T-cell (primary cell): ENCODE measurements at places on chromosomes 6 and 20.
A peak's percentile ranks its signal among the peaks of the same experiment; 100 is the strongest.

DNA sequence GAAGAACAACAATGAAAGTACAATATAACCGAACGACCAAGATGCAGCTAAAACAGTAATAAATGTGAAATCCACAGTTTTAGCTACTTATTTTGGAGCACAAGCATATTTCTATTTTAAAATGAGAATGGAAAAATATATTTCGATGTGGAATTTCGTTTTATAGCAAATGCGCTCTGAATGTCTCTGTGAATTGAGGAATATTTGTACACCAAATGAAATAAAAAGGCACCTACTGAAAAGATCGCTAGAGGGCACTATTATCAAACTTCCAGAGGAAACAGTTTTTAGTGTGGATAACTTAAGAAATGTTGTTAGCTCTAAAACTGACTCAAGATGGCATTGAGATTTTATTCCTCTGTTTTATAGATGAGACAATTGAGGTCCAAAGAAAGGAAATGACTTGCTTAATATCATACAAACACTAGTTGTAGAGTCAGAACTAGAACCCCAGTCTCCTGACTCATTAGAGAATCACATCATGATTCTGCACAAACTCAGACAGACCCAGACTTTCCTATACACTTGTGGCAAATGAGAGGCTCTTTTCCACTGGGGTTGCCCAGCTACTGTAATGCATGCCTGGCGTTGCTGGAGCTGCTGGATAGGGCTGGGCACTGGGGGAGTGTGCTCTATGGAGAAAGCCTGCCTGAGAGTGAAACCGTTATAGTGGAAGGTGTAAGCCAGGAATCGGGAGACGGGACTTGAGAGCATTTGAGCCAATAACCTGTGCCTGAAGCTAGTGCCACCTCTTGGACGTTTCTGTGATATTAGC is 51.9 kb downstream of the GCLC start:
- DNase-seq, result no peak
- no peaks in the 10 kb centered on the region for H3K36me3 ChIP-seq
- no peak overlapping the region for H3K4me3 ChIP-seq
- H3K27ac ChIP-seq, result no peak overlapping the region
- H3K4me1 ChIP-seq, result peaks cover 2% of the 10 kb centered on the region

DNA sequence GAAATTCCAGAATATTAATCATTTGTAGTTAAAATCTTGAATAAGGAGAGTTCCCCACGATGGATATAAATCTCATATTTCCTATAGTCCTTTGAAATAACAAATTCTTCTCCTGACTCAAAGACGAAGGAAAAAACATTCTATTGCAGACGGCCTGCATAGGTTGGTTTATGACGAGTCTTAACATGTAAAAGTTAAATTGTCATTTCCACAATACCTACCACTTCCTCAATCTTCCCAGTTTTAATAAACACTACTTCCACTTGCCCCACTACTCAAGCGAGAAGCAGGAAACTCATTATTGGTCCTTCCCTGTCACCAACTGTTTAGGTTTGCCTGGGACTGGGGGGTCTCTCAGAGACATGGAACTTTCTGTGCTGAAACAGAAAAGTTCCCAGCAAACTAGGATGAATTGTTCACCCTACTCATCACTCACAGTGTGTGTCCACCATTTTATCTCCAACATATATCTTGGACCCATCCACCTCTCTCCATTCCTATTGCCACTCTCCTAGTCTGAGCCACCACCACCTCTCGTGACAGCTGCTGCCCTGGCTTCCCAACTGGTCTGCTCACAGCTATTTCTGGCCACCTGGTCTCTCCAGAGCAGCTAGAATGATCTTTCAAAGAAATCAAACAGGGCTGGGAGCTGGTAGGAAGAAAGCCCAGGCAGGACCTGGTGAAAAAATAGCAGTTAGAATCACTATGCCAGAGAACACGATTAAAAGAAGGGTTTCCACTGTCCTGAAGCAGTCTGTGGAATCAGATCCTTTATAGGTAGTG is 15.1 kb upstream of the ZSCAN9 start:
- peaks cover 2% of the 10 kb centered on the region for H3K4me1 ChIP-seq
- H3K4me3 ChIP-seq, result no peak overlapping the region
- H3K27me3 ChIP-seq, result peaks cover 48% of the 10 kb centered on the region
- H3K36me3 ChIP-seq, result no peaks in the 10 kb centered on the region
- no peak for DNase-seq
- H3K27ac ChIP-seq, result no peak overlapping the region

- H3K27ac ChIP-seq, result no peak overlapping the region
- no peak for DNase-seq
- no peak overlapping the region for H3K4me3 ChIP-seq
- H3K27me3 ChIP-seq, result no peaks in the 10 kb centered on the region
Observed at GRCh38 chr20:33575282-33575681, 85.4 kb downstream of the CBFA2T2 start.

- no peaks in the 10 kb centered on the region for H3K27me3 ChIP-seq
- peak overlapping the region; percentile 64 for H3K27ac ChIP-seq
- no peaks in the 10 kb centered on the region for H3K36me3 ChIP-seq
- peak overlapping the region; percentile 69 for H3K4me3 ChIP-seq
- H3K4me1 ChIP-seq, result peaks cover 5% of the 10 kb centered on the region
- peak; percentile 65 for DNase-seq
Observed at GRCh38 chr6:158231551-158232315, 63.6 kb downstream of the GTF2H5 start.

GRCh38 chr6:5865506-5866031 is 141.2 kb downstream of the NRN1 start:
- H3K4me1 ChIP-seq, result peaks cover 33% of the 10 kb centered on the region
- H3K27me3 ChIP-seq, result no peaks in the 10 kb centered on the region
- DNase-seq, result no peak
- no peaks in the 10 kb centered on the region for H3K36me3 ChIP-seq
- no peak overlapping the region for H3K4me3 ChIP-seq
- peak overlapping the region; percentile 91 for H3K27ac ChIP-seq

- no peak overlapping the region for H3K27ac ChIP-seq
- H3K27me3 ChIP-seq, result no peaks in the 10 kb centered on the region
- no peak for DNase-seq
- H3K4me1 ChIP-seq, result no peaks in the 10 kb centered on the region
- H3K36me3 ChIP-seq, result no peaks in the 10 kb centered on the region
Observed at GRCh38 chr6:120584111-120584760, 750.0 kb downstream of the TBC1D32 start.

DNA sequence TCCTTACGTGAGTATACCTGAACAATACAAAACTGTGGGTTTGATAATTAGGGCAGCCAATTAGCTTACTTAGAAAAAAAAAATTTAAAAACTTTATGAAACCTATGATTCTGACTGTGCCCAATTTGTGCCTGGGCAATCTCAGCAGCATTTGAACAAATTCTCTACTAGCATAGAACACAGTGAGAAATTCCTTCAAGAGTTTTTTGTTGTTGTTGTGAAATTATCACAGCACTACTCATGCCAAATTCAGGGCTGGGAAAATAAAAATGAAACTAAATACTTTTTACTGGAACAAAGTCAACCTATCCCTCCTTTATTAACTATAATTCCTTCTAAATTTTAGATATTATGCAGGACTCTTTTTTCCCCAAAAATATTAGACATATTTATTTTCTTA is 42.9 kb downstream of the POU3F2 start:
- no peak overlapping the region for H3K27ac ChIP-seq
- no peak overlapping the region for H3K4me3 ChIP-seq
- DNase-seq, result no peak
- H3K36me3 ChIP-seq, result peaks cover 15% of the 10 kb centered on the region
- H3K27me3 ChIP-seq, result no peaks in the 10 kb centered on the region

- DNase-seq, result no peak
- H3K36me3 ChIP-seq, result no peaks in the 10 kb centered on the region
- no peak overlapping the region for H3K4me3 ChIP-seq
- no peaks in the 10 kb centered on the region for H3K4me1 ChIP-seq
Observed at GRCh38 chr6:65638047-65638831, 68.8 kb downstream of the EYS start.
